Stimulated activated CD4-positive, alpha-beta T cell treated with anti-CD3 and anti-CD28 coated beads, Interleukin-1b, Interleukin-23, amount 100 ng/mL, for 4 hours (primary cell): ENCODE measurements at places on chromosomes 12 and 14.

- no peak for DNase-seq
These were observed 33.9 kb downstream of the MYBPC1 start for GRCh38 chr12:101628676-101629075.

DNA sequence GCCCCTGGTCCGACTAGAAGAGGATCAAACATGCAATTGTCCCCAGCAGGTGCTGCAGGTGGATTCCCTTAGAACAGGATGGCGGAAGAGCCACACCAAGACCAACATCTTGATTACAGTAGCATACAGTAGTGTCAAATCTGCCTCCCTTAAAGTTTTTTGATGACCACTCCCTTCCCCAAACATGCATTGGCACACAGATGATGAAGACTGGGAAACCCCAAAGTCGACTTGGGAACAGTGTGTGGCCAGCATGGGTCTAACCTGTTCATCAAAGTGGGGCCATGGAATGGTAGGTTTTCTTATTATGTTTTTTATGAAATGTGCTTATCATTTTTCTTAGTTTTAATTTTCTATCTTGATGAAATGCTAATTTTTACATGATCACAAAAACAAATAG is 8.8 kb downstream of the PLXNC1 start:
- DNase-seq: no peak

DNA sequence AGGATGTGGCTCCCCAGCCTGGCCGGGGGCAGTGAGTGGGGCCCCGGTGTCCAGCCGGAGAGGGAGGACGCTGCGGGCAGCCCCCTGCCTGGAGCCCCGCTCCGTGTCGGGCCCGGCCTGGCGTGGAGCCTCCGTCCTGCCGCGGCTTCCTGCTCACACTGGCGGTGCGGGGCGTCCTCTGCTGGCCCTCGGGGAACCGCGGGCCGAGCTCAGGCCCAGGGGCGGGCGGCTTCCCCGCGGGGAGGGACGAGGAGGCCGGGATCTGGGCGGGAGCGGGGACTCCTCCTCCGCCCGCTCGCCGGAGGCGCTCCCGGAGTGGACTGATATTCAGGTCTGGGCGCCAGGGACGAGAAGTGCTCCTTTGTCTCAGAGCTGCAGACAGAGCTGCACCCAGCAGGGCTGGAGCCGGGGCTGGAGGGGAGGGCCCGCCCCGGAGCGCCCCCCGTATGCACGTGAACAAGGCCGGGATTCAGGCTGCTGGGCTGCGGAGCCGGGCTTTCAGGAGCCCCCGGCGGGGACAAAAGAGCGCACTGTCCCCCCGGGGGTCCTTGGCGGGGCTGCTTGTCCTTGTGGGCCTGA is 2.2 kb downstream of the MMP17 start:
- no peak for DNase-seq

GRCh38 chr12:84842406-84843013 is 70.1 kb downstream of the SLC6A15 start:
- DNase-seq: no peak

DNA sequence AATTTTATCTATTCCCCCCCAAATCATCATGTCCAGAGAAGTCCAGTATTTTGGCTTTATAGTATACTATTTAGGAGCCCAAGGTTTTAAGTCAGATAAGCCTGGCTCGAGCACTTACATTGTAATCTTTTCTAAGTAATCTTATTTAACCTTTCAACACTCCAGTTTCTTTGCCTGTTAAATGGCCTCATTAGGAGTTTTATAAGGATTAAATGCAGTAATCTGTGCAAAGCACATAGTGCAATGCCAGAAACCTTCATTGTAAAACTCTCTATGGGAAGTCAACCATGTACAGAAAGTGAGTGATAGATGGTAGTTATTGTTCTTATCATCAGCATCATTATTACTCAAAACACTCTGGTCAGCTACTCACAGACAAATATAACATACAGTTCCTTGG is 1330.4 kb downstream of the SLC16A7 start:
- no peak for DNase-seq

DNA sequence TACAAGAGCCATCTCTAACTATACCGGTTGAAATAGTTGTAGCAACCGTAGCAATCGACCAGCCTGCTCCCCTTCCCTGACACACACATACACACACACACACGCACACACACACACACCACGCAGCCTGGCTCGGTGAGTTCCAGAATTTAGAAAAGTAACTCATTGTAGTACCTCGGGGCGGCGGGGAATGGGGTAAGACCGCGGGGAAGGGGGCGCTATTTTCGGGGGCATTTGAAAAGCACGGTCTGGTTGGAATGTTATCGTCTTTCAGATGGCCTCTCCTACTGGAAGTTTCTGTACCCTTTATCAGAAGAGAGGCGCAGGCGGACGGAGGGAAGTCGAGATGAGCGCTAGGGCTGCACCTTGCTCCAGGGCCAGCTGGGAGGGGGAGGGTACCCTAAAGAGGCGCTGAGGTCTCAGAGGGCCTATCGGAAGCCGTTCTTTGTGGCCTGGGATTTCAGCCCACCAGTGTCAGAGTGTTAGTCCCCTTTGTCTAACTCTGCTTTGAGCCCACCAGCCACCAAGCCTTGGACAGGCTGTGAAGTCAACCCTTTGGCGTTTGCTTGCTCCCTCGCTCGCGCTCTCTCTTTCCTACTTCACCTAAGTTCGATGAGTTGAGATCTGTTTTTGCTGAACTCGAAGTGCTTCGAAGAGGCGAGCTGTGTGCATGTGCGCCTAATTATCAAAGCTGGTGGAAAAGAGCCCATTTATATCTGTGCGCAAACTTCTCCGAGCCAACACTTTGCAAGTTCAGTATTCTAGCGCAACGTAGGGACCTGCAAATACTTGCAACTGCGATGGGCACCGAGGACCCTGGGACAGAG is 837 bp downstream of the COL2A1 start:
- DNase-seq: no peak

DNA sequence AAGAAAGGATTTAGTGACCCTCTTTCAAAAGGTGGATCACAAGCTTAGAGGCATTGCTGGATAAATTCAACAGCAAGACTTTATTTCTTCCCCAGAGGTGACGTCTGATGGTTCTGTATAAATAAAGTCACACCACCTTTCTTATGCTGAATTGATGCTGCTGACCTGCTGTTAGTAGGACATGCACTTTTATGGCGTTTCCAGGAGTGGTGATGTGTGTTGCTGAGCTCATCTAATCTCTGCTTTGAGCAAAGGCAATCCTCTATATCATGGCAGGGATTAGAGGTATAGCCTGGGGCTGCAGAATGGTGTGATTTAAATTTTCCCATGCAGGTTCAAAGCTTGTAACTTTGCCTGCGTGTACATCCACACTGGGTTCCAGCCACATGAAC is 94.9 kb downstream of the ETV6 start:
- no peak for DNase-seq

GRCh38 chr14:69093631-69094421 is 59.1 kb downstream of the DCAF5 start:
- no peak for DNase-seq

DNA sequence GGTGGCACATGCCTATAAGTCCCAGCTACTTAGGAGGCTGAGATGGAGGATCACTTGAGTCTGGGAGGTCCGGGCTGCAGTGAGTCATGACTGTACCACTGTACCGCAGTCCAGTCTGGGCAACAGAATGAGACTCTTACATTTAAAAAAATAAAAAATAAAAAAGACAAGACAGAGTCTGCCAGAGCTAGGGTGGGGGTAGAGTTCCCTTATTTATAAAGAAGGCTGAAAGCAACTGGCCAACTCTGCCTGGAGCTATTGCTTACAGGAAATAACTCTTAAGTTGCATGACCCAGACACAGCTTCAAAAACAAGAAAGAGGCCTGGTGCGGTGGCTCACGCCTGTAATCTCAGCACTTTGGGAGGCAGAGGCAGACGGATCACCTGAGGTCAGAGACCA is 31.5 kb downstream of the NUMB start:
- no peak for DNase-seq

DNA sequence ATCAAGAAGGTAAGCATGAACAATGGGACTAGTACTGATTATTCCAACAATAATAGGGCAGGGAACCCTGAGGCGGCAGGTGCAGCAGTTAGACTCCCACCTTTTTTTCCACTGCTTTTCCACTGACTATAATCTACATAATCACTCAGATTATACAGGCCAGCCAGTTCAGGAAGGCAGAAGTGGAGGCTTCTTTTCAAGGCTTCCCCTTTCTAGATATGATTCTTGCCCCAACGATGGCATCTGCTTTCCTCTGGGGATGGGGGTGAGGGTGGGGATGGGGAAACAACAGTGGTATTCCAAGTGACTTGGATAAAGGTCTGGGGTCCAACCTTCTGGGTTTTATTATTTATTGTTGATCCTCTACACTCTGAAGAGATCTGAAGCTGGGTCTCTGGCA is 331 bp downstream of the NCKAP1L start:
- DNase-seq: no peak

- DNase-seq: no peak
These were observed 74.2 kb downstream of the ZFC3H1 start for GRCh38 chr12:71589478-71589881.

DNA sequence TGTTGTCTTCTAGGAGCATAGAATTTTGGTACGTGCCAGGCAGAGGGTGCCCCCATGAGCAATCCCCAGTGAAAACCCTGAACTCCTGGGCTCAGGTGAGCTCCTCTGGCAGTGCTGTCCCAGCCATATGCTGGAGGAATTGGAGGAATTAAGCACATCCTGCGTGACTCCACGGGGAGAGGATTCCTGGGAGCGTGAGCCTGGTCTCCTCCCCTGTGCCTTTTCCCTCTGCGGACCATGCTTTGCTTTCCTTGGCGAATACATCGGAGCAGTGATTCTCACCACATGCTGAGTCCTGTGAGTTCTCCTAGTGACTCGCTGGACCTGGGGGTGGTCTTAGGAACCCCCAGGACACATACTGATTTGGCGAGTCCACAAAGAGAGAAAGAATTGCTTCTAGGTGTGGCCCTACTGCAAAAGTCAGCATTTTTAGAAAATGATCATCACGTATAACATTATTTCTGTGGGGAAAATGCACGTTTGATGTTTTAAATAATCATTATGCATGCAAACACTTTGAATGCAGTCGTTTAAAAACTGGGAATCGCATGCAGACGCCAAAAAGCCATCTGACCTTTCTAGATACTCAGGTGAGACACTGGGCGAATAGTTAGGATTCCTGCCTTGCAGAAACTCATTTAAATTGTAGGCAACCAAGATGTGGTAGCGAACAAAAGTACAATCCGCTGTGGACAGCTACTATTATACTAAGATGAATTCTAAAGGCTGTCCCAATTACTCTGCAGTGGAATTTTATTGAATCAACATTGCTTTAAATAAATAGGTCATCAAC is 370.9 kb downstream of the TMEM132D start:
- DNase-seq: no peak

DNA sequence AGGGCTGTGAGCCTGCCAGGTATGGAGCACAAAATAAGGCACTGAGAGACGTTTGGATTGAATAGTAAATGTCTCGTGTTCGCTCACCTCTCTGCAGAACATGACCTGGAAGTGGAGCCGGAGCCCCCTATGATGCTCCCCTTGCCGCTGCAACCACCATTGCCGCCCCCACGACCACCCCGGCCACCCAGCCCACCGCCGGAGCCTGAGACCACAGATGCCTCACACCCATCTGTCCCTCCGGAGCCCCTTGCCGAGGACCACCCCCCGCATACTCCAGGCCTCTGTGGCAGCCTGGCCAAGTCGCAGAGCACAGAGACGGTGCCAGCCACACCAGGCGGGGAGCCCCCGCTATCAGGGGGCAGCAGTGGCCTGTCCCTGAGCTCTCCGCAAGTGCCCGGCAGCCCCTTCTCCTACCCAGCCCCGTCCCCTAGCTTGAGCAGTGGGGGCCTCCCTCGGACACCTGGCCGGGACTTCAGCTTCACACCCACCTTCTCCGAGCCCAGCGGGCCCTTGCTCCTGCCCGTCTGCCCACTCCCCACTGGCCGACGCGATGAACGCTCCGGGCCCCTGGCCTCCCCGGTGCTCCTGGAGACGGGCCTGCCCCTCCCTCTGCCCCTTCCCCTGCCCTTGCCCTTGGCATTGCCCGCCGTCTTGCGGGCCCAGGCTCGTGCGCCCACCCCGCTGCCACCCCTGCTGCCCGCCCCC is 18.7 kb downstream of the SETD1B start:
- DNase-seq: no peak

DNA sequence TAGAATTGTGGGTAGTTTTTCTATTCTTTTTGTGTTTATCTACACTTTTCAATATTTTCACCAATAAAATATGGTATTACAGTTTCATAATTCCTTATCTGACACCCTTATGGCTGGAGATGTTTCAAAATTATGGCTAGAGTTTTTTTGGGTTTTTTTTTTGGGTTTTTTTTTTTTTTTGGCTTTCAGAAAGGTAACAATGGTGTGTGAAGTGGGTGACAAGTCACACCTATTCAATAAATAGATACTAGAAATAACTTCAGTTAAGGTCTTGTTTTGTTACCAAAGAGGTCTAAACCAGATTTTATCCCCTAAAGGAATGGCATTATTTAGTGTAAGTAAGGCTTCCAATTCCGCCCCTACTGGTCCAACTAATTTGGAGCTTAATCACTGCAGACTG is 19.5 kb downstream of the SPPL3 start:
- DNase-seq: no peak

DNA sequence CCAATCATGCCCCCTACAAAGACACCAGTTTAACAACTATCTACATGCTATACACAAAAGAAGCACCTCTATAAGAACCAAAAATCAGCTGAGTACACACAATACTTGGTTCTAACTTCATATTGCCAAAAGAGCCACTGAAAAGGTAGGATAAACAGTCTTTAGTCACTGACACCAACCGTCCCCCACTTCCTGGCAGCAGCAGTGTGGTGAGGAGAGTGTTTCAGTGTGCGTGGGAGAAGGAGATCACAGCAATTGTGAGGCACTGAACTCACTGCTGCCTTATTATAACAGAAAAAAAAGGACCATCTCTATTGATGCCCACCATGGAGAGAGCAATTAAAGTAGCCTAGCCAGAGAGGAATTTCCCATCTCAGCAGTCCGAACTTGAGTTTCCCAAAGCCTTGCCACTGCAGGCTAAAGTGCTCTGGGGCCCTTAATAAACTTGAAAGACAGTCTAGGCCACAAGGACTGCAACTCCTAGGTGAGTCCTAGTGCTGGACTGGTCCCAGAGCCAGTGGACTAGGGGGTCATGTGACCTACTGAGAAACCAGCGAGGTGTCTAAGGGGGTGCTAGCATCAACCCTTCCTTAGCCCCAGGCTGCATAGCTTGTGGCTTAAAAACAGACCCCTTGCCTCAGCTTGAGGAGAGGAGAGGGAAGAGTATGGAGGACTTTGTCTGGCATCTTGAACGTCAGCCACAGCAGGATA is 37.1 kb upstream of the LMNTD1 start:
- peak; percentile 6 for DNase-seq

- no peak for DNase-seq
These were observed 47.3 kb downstream of the PDE6H start for GRCh38 chr12:15020156-15020555.
